BJ (cell line): ENCODE measurements at places on chromosomes 4 and X.

DNA sequence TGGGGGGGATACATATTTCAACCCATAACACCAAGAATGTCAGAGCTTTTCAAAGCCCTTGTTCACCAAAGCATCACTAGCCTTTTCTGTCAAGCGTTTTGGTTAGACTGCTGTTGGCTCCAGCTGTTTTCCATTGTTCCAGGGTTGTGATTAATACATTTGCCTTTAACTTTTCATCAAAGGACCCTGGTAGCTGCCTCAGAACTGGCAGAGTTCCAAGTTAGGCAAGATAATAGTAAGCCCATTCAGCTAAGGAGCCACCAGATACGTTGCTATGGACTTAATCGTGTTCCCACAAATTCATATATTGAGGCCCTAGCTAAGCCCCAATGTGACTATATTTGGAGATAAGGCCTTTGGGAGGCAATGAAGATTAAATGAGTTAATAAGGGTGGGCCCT lies 37.1 kb downstream of the ENOPH1 start:
- no peak for DNase-seq

DNA sequence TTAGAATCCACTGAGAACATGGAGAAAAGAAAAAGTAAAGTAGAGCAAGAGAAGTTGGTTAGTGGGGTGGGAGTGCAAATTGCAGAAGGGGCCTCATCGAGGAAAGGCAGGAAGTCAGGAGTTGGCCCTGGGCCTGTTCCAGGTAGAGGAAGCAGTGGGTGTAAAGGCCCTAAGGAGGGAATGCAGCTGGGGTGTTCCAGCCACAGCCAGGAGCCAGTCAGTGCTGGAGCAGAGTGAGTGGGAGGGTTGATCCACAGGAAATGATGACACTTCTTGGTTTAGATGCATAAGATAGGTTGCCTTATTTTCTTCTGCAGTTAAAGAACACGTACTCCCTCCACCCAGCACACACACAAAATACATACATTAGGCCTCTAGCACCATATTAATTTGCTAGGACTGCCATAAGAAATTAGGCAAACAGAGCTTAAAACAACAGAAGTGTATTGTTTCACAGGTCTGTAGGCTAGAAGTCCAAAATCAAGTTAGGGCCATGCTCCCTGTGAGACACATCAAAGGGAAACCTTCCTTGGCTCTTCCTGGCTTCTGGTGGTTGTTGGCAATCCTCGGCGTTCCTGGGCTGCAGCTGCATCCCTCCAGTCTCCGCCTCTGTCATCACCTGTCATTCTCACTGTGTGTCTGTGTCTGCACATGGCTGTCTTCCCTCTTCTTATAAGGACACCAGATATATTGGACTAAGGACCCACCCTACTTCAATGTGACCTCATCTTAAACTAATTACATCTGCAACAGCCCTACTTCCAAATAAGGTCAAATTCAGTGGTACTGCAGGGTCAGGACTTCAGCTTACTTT lies 205.9 kb downstream of the AASDH start:
- DNase-seq: no peak

GRCh38 chr4:83268491-83268890 lies 16.1 kb downstream of the COQ2 start:
- no peak for DNase-seq

DNA sequence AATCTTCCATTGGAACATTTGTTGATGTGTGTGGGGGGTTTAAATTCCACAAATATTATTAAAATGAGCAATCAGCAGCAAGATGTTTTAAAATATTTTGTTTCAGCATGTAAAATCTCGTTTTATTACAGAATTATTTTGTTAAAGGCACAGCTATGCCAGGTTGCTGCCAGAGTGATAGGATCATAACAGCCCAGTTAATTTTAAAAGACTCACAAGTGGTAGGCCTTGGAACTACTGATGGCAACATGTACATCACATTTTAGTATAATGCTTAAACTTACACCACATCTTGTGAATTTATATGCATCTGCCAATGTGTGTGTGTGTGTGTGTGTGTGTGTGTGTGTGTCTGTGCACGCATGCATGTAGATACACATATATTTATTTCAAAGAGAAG lies 97.8 kb upstream of the SPRY1 start:
- no peak for DNase-seq

GRCh38 chr4:21915761-21916160 lies 32.8 kb downstream of the KCNIP4 start:
- no peak for DNase-seq

- no peak for DNase-seq
Measured at GRCh38 chr4:19684084-19684483, 567.6 kb upstream of the SLIT2 start.

GRCh38 chr4:80360084-80360483 lies 24.6 kb downstream of the CFAP299 start:
- no peak for DNase-seq

GRCh38 chr4:89586318-89586717 lies 250.6 kb downstream of the SNCA start:
- DNase-seq: no peak

DNA sequence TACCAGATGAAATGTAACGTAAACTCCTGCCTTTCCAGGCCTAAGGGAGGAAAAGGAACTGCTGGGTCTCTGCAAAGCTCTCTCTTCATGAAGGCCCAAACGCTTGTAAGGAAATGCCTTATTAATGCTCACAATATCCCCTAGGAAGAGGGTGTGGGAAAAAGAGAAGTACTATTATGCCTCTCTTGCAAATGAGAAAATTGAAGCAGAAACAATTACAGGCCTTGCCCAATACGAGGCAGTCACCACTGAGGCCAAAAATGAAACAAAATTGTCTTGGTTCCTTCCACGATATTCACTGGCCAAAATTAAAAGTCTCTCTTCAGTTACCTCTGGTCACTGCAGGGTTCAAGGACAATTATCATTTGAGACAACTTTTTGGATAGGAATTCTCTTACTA lies 3.2 kb downstream of the SCARB2 start:
- no peak for DNase-seq

- DNase-seq: no peak
Measured at GRCh38 chrX:29487714-29488113, 727.6 kb upstream of the MAGEB2 start.

DNA sequence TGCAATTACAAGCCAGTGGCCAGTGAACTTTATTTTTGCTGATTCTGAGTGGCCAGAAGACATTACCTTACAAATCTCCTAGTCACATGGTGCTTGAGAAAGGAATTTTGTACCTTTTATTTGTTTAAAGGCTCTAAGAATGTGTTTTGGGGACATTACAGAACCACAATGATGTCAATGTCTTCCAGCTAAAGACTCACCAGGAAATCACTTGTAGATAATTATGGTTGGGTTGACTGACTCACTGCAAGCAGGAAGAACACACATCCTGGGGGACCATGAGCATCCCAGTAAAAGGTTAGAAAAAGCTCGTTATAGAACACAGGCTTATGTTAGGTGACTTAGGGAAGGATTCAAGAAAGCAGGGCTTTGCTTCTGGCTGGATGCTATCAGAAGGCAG lies 119.4 kb upstream of the FAM9B start:
- DNase-seq: no peak
